Stimulated activated CD4-positive, alpha-beta T cell treated with anti-CD3 and anti-CD28 coated beads, Interleukin-15, amount 100 ng/mL, for 1 hour (primary cell): ENCODE measurements at places on chromosomes 12 and 14.

DNA sequence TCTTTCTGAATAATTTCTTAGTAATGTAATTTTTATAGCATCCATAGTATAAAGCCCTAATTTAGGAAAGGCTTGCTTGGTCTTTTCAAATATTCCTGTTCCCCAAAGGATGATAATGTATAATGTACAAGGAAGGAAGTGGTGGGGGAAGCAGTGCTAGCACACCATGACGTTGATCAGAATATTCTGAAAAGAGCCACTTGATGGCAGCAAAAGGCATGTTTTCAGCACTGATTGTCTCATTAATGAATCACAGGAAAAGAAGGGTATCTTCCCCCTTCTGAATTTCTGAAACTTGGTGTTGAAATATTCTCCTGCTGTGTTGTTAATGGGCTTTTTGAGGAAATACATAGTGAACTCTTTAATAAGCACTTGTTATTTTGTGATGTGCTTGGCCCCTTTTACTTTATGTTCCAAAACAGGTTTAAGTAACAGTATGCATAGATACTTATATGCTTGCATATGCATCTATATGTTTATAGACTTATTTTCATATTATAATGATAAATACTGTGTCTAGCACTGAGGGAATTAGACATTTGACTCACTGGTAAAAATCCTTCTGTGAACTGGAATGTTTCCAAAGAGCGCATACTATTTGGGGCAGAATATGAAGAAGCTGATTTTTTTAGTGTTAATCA is 122.0 kb downstream of the TMEM117 start:
- DNase-seq = no peak

DNA sequence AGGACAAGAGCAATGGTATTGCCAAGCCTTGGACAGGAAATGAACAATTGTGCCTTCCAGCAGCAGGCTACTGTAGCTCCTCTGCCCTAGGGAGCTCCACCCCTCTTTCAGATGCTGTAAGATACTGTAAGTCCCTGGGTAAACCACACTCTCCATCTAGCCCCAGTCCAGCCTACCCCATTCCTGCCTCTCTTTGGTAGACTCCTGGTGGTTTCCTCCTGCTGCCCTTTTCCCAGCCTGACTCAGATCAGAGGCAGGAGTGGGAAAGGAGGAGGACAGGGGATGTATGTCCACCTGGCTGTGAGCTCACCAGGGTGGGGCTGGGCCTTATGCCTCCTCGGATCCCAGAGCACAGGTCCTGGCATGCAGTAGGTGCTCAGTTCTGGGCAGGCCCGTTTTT is 174.6 kb downstream of the ESRRB start:
- DNase-seq = no peak

GRCh38 chr14:63179383-63179782 is 24.9 kb upstream of the RHOJ start:
- DNase-seq = no peak

DNA sequence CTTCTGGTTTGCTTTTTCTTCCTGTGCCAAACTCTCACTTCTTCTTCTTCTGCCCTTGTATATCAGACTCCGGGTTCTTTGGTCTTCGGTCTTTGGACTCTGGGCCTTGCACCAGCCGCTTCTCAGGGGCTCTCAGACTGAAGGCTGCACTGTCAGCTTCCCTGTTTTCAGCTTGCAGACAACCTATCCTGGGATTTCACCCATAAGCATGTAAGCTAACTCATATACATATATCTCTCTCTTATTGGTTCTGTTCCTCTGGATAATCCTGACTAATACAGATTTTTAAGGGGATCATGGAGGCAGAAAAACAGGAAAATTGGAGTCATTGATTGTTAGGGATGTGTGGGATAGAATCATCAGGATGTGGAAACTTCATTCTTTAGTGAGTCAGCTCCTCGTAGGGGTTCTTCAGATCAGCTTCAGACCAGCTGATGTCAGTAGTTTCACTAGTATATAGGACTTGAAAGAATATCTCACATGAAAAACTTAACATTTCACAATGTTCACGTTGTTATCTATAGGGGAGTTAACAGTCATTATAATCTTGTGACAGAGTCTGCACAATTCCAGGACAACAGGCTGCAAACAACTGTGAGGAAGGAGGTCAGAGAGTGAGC is 102.9 kb downstream of the RASSF9 start:
- no peak for DNase-seq

DNA sequence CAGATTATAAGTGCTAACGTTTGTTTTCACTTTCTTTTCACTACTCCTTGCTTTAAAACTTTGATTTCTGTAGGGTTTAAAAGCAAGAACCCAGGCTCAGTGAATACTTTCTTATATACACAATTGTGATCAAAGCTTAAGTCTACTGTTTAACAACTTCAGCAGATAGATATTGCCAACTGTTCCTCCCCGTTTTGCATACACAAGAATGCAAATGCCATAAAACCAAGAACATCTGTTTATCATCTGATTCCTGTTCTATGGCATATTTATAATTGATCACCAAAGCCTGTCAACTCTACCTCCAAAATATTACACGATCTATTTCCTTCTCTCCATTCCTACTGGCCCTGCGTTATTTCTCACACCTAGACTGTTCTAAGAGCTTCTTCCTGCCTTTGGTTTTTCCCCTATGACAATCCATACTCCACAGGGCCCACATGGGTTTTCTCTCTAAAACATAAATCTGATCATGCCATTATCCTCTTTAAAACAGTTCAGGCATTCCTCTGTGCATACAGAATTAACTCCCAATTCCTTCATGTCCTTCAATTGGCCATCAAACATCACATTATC is 15.9 kb downstream of the MED13L start:
- no peak for DNase-seq

DNA sequence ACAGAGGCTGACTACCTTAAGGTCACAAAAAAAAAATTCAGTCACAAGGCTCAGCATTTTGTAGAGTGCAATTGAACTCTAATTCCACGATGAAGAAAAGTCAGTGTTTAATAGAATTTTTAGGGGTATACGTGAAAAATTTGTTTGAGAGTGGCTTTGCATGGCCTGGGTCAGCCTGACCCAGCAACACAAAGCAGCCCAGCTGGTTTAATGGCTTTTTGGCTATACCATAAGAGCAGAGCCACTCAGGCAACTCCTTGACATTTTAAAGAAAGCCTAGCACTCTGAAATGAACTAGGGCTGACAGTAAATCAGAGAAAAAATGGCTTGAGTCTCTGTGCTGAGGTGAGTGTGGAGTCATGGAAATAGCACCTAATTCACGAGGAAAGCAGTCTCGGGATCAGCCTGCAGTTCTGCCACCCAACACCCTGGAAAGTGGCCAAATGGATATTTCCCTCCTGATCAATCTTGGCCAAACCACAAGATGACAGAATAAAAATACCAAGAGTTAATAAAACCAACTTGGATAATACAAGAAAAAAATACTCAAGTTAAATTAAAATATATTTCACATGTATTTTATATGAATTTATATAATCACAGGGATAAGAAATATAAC is 59.5 kb downstream of the GALNT4 start:
- DNase-seq = no peak

DNA sequence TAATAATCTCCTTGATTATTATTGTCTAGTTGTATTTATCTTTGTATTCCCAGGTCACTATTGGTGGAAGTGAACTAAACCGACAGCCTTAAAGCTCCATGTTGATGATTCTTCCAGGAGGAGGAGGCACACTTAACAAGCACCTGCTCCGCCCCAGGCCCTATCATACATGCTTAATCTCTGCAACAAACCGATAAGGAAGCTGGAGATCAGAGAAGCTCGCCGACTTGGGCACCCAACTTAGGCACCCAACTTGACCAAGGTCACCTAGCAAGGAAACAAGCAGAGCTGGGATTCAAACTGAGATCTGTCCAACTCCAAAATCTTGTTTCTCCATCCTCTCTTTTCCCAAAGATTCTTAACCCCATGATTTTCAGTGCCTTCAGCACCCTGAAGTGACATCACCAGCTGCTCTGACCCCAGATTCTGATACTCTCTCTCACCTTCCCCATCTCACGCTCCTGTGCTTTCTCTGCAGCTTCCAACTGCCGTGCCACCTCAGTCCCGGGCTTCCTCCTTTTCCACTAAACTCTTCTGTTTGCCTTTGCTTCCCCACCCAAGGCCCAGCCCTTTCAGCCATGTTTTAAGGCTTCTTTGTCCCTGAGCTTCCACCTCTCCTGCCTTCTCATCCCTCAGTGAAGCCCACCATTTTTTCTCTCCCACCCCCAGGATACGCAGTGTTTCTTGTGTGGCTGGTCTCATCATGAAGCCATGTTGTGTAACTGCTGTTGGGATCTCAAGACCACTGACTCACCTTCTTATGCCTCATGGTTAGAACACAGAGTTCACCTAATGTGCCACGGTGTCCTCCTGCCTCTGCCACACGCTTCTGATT is 6.6 kb upstream of the KRT18 start:
- no peak for DNase-seq

DNA sequence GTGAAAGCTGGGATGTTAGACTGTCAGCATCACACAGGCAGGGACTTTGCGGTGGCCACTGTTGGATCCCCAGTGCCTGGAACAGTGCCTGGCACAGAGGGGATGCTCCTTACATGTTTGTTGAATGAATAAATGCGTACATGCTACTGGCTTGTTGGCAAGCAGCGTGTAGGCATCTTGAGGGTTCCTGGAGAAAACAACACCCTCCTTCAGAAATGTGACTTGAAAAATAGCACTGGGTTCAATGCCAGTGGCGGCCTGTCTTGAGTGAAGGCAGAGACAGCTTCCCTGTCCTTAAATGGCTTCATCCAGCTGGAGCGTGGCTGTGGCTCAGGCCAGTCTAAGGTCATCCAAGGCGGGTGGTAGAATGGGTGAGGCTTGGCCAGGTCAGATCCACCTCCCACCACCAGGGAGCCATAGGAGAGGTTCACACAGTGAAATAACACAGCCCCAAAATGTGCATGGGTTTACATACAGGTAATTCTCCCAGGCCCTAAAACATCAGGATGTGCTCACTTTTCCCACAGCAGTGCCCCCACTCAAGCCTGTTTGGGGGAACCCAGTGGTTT is 171.4 kb downstream of the PHETA1 start:
- no peak for DNase-seq

DNA sequence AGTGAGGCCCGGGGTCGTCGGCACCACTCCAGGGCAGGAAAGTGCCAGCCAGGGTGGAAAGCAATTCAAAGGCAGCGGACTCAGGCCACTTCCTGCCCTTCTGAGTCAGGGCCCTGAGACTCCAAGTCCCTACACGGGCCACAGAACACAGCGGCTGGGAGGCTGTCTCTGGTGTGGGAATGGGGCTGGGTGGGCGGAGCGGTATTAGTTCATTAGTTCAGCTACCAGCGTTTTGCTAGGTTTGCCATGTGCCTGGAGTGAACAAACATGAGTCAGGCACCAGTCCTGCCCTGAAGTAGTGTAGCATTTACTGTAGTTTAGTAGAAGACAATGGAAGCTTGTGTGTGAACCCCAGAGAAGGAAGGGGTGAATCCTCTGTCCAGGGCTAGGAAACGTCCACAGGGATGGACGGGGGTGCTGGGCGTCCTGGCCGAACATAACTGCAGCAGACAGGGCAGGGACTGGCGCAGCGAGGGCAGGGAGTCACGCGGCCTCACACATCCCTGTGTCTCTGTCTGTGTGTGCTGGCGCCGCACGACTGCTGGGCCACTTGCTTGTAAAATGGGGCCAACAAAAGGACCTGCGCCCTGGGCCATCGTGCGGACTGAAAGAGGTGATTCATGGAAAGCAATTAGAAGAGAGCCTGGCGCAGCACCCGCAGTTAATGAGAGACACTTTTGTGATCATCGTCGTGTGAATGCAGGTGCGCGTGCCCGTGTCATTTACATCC is 186.4 kb upstream of the PRMT8 start:
- DNase-seq = no peak

- no peak for DNase-seq
Observed at GRCh38 chr12:58950739-58951100, 30.4 kb upstream of the LRIG3 start.

DNA sequence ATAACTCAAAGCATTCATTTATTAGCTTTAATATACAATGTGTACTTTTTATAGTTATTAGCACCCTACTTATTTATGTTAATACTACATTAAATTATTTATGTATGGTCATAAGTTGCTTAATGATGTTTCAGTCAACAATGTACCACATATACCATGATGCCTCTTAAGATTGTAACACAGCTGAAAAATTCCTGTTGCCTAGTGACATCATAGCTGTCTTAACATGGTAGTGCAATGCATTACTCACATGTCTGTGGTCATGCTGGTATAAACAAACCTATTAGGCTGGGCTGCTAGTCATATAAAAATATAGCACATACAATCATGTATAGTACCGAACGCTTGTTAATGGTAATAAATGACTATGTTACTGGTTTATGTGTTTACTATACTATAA is 120.4 kb downstream of the ANO6 start:
- no peak for DNase-seq

GRCh38 chr14:59679872-59680271 is 103.3 kb upstream of the CCDC175 start:
- DNase-seq = no peak

DNA sequence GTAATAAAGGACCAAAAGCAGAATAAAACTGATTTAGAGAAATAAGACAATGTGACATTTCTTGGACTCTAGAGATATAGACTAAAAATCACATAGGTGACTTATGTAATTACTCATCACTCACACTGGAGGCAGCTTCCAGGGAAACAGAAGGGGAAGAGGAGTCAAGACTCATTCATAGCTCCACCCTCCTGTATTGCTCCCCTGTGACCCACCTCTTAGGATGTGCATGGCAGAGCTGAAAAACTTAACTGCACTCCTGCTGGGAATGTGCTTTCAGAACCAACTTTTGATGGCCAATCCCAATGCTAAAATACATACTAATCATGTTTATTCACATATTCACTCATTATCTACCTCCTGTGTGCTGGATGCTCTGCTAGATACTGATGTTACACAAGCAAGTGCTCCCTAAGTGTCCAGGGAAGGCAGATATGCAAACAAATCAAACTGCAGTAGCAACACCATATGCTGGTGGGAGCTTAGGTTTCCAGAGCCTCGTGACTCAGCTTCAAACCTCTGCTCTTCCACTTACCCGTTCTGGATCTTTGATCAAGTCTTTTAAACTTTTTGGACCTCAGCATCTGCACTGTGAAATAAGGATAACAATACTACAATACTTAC is 316.1 kb downstream of the GALC start:
- no peak for DNase-seq

DNA sequence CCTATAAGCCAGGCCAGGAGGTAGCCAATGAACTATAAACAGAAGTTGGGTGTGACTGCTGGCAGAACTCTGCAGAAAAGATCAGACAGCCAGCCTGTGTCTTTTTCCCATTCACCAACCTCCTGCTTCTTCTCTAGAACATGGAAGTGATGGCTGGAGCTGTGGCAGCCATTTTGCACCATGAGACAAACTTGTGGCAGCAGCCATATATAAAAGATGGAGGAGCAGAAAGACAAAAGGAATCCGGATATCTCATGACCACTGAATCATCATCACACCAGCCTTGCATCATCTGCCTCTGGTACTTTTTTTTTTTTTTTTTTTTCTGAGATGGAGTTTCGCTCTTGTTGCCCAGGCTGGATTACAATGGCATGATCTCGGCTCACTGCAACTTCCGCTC is 8.7 kb downstream of the BEGAIN start:
- no peak for DNase-seq

GRCh38 chr12:49975318-49975761 is 2.6 kb downstream of the AQP6 start:
- DNase-seq = no peak

- DNase-seq = no peak
Observed at GRCh38 chr12:65082406-65082805, 38.7 kb downstream of the WIF1 start.
